ENCODE measurements at places on chromosomes 2 and 18. TPM values are rescaled to one million over a fixed set of nuclear protein-coding genes. Genes with fewer than 3 reads are reported as not detected.

DNA sequence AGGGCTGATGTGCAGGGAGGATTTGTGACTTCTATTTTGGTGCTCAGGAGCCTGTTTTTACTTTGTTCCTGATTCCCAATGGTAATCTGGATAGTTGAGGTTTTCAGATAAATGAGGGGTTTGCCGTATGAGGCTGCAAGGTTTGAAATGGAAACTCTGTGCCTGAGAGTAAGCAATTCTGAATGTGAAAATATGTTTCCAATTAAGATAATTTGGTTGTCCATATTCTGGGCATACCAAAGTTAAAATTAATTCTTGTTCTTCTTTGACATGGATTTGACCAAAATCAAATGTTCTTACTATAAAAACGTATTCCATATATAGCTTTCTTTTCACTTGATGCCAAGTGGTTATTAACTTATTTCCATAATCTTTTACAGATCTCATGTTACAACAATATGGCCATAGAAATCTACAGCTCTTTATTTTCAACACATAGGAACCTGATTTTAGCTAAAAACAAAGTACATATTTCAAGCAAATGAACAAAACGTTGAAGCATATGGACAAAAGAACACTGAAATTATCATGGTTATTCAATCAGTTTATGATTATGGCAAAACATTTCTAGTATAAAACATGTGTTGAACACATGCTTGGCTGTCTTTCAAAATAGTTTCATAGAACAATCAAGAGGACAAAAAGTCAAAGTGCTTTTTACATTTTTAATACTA lies 63.4 kb upstream of the ARHGAP28 start:
- no peaks in the 10 kb centered on the region for H3K27me3 ChIP-seq
- no peaks in the 10 kb centered on the region for H3K4me1 ChIP-seq
- DNase-seq: no peak
- H3K27ac ChIP-seq: no peak overlapping the region
- H3K36me3 ChIP-seq: no peaks in the 10 kb centered on the region
- no peak overlapping the region for H3K4me3 ChIP-seq

The IL36A gene
- not detected for total RNA-seq

DNA sequence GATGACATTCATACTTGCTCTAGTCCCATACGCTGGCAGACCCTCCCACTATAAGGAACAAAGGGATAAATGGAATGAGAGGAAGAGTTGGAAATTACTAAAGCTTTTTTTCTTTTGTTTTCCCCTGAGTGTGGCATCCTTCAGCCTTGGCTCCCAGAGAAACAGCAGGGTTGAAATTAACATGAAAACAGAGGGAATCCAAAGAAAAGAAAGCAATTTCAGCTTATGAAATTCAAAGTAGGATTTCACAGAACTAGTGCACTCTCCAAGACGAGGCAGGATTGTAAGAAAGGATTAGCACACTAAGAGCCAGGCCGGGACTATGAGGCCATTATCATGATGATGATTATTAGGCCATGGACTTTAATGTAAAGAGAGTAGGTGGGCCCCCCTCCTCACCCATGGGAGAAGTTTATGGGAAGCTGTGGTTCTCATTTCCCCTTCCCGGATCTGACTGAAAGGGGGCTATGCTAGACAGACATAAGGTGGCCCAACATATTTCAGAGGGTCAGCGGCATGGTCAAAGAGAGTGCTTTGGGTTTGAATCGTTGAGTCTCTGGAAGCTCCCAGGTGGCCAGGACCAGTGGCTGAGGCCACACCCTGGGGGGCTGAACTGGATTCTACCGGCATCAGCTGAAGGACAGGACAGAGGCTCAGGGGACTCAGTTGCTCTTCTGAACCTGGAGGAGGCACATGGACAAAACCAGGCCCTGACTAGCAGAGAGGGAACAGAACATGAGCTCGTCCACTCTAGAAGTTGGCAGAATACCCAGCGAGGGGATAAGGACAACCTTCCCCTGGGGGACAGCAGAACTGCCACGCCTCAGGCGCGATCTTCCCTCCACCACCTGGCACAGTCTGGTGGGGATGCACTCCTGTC lies 100.1 kb upstream of the ARL4C start:
- no peaks in the 10 kb centered on the region for H3K27me3 ChIP-seq
- no peaks in the 10 kb centered on the region for H3K36me3 ChIP-seq
- no peak overlapping the region for H3K27ac ChIP-seq
- H3K4me1 ChIP-seq: no peaks in the 10 kb centered on the region
- no peak overlapping the region for H3K4me3 ChIP-seq

The MYO5B gene
- 132 TPM for total RNA-seq

The CRYBA2 gene
- 3.4 TPM for total RNA-seq

- no peak overlapping the region for H3K27ac ChIP-seq
- no peak overlapping the region for H3K4me3 ChIP-seq
- no peak for DNase-seq
- H3K27me3 ChIP-seq: no peaks in the 10 kb centered on the region
- no peaks in the 10 kb centered on the region for H3K36me3 ChIP-seq
- H3K4me1 ChIP-seq: no peaks in the 10 kb centered on the region
Observed at GRCh38 chr2:55932843-55933242, 9.3 kb upstream of the EFEMP1 start.

The DPYSL5 gene
- 0.35 TPM for total RNA-seq

The UGT1A5 gene
- total RNA-seq: 2.4 TPM

The CFAP221 gene
- not detected for total RNA-seq

The FBXO15 gene
- total RNA-seq: not detected

DNA sequence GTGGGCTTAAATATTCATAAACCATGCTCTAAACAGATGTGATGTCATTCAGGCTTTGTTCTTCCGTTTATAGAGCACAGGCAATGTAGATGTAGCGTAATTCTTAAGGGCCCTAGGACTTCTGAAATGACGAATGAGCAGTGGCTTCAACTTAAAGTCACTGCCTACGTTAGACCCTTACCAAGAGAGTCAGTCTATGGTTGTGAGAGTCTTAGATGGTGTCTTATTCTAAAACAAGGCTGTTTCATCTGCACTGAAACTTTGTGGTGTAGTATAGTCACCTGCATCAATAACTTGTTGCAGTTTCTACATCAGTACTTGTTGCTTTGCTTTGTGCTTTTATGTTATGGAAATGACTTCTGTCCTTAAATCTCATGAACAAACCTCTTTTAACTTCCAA lies 56.0 kb downstream of the PIK3C3 start:
- no peaks in the 10 kb centered on the region for H3K4me1 ChIP-seq
- H3K27me3 ChIP-seq: no peaks in the 10 kb centered on the region
- H3K4me3 ChIP-seq: no peak overlapping the region
- DNase-seq: no peak
- no peak overlapping the region for H3K27ac ChIP-seq

The CRYGD gene
- not detected for total RNA-seq

The GNLY gene
- total RNA-seq: 4.7 TPM

The FAM237A gene
- total RNA-seq: not detected

- no peak overlapping the region for H3K27ac ChIP-seq
- H3K4me3 ChIP-seq: no peak overlapping the region
- no peak for DNase-seq
- H3K27me3 ChIP-seq: no peaks in the 10 kb centered on the region
- H3K36me3 ChIP-seq: no peaks in the 10 kb centered on the region
Observed at GRCh38 chr18:42268186-42268725, 313.2 kb downstream of the PIK3C3 start.
